ENCODE measurements at places on chromosomes 13 and 19. TPM values are rescaled to one million over a fixed set of nuclear protein-coding genes. Genes with fewer than 3 reads are reported as not detected.

GRCh38 chr13:99967869-99968520, 3.6 kb downstream of the ZIC5 start:
- no peak for DNase-seq

Gene TNFSF13B
- 2.5 TPM for total RNA-seq

DNA sequence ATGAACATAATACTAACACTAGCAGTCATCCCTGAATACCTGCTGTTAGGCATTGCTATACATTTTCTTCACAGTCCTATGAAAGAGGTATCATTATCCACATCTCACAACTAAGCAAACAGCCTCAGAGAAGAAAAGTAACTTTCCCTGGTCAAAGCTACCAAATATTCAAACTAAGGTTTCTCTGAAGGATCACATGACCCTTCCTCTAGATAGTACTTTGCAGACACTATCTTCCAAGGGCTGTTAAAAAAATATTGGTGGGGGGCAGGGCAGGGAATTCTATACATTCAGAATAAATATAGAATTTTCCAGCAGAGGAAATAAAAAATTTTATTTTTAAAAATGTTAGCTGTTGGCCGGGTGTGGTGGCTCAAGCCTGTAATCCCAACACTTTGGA, 3.1 kb downstream of the SLC25A30 start:
- no peak for DNase-seq

Gene SLITRK5
- 0.44 TPM for total RNA-seq

GRCh38 chr13:80473695-80474094, 132.8 kb upstream of the SPRY2 start:
- DNase-seq = no peak
